ENCODE measurements at places on chromosomes 11 and 22. TPM values are rescaled to one million over a fixed set of nuclear protein-coding genes. Genes with fewer than 3 reads are reported as not detected.

Gene VPREB1
- not detected for total RNA-seq

Gene INS
- total RNA-seq, result not detected

Gene ADAMTS8
- total RNA-seq, result not detected

Gene ANKRD13D
- 12.1 TPM for total RNA-seq

Gene SLC25A45
- 0.41 TPM for total RNA-seq
